Regular cardiac myocyte (primary cell): ENCODE measurements at places on chromosomes 3 and 15. TPM values are rescaled to one million over a fixed set of nuclear protein-coding genes. Genes with fewer than 3 reads are reported as not detected.

Gene TP63
- under 0.01 and 0.28 TPM in 2 replicates for total RNA-seq

Gene B4GALT4
- 41.0 and 72.2 TPM in 2 replicates for total RNA-seq

Gene TEX9
- 2.3 and 8.7 TPM in 2 replicates for total RNA-seq

Gene LRRC28
- 7.7 and 17.5 TPM in 2 replicates for total RNA-seq

Gene EPHA6
- total RNA-seq, result not detected in 2 replicates

Gene GPR171
- 0.28 TPM in 1 of 2 replicates, not detected in the other for total RNA-seq

Gene POC1A
- total RNA-seq, result 2.3 and 21.1 TPM in 2 replicates
